ENCODE measurements at places on chromosomes 12 and 14.

DNA sequence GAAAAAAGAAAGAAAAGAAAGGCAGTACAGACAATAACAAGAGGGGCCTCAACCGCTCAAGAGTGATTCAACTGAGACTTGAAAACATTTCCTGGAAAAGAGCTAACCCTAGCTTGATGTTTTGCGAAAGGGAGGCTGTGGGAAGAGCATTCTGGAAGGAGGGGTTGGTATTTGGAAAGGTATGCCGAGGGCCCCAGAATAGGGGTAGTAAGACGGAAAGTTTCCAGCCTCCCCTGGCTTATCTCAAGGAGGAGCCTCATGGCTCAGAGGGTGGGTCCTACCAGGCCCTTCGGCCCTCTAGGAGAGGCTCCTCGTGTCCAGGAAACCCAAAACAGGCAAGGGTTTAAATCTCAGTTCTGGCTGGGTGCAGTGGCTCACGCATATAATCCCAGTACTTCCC is 8.4 kb downstream of the RNU4-2 start:
- DNase-seq = no peak

GRCh38 chr12:10098791-10099190 is at the start of gene CLEC1A:
Gene CLEC1A, minus strand, starts transcription at chr12:10098985. Its CDS starts 63 bp downstream, at chr12:10098922.
- DNase-seq = no peak

DNA sequence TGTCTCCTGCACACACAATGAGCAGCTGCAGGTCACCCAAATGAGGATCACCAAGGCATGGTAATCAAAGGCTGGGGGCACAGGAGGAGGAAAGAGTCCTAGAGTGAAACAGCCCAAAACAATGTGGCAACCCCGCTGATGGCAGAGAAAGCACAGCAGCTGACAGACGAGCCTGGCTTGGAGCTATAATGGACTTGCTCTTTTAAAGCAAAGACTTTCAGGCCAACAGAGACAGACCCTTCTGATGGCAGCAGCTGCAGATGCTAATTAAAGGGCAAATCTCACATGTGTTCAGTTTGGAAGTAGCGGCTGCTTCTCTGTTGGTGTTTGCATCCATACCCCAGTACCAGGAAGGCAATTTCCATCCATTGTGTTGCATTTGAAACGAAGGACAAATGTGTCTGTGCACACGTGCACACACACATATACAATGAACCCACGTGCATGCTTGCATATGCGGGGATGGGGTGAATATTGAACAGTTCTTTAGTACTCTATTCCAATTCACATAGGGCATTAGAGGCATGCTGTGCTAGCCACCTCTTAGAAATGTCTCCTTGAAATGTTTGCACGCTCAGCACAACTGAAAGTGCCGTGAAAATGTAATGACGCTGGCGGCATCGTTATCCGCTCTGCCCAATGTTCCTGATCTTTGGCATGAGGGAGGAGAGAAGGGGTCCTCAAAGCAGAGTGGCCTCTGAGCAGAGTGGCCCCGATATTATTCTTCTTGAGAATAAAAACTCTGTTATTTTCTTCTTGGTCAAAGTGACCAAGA is 38.1 kb downstream of the CIT start:
- no peak for DNase-seq

DNA sequence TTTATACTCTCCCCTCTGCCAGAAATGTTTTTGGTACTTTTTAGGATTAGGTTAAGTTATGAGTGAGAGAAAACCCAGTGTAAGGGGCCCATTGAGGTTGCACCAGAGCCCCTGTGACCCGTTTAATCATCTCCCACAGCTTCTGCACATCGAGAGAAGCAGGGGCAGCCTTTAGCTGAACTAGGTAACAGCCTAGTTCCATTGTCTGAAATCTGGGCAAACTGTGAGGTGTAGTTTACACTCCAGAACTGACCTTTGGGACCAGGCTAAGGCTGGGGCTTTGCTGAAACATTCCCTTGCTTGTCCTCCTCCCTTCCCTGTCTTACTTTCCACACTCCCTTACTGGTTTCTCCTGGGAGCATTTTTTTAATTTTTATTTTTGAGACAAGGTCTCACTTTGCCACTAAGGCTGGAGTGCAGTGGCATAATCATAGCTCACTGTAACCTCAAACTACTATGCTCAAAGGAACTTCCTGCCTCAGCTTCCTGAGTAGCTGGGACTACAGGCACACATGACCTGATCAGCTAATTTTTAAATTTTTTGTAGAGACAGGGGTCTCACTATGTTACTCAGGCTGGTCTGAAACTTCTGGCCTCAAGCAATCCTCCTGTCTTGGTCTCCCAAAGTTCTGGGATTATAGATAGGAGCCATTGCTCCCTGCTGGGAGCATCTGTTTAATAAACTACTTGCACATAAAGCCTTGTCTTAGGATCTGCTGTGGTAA is 25.9 kb upstream of the DHRS2 start:
- no peak for DNase-seq

DNA sequence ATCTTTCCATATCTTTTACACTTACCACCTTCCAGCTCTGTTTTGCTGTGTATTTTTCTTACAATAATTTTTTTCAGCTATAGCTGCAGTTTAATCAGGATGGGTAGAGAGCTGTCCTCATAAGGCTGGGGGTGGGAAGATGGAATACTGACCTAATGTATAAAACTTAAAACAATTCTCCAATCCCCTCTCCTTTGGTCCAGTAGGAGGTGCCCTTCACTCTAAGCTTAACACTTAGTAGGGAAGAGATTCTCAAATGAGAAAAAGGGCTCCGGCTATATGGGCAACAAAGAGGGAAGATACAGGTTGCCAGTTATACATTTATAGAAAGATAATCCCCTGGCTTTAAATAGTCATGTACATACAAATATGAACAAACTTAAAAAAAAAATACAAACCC is 2.8 kb downstream of the ORMDL2 start:
- DNase-seq = no peak

GRCh38 chr14:31096255-31096654 is 70.1 kb upstream of the STRN3 start:
- DNase-seq = no peak

DNA sequence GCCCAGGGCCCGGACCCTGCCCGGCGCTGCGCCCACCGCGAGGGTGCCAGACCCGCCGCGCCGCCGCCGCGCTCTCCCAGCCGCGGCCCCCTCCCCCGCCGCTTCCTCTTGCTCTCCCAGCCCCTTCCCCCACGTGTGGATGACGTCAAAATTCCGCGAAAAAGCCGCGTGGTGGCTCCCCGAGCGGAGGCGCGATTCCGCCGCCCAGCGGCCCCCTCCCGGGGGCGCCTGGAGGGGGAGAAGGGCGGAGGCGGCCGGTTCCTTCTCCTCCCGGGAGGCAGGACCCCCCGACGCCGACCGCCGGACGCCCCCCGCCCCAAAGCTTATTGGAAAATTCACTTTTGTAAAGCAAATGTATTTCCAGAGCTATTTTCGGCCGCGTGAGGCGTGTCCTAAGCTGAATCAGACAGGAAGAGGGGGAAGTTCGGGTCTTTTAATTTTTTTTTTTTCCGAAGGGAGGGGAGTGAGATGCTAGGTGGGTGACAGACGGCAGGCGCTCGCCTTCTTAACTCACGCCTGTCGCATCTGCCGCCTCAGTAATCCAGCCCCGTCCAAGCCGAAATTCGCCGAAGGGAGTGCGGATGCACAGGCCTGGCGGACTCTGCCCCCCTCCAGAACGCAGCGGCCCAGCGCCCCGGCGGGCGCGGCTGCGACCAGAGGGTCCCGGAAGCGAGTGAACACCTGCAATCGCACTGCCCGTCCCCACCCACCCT is 4.1 kb upstream of the CCND2 start:
- DNase-seq = no peak

DNA sequence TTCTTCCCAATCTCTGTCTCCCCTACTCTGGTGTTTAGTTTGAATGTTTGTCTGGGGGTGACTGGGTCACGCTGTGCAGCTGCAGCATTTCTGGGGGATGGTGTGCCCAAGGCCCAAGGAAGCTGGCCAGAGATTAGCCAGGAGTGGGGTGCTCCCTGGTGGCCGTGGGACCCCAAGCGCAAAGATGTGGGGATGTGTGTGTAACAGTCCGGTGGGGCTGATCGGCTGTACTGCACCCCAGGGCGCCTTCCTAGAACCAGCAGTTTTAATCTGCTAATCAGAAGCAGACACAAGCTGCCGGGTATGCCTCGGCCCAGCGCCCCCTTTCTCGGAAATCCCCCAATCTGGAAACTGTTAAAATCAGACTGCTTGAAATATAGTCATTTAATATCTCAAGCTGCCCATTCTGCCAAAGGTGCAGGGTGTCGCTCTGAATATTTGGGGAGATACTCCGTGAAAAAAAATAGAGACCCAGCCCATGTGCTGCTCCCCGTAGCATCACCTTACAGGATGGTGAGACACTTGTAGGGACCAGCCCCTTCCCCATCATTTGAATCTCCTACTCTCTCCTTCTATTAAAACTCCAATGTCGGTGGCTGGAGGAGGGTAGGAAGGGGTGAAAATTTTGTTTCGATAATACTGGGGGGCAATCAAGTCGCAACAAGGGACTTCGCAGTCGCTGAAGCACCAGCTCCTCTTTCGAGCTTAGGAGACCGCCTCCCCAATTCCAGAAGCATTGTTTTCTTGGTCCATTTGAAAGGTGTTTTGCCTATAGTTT is 4.3 kb downstream of the HOXC9 start:
- no peak for DNase-seq

DNA sequence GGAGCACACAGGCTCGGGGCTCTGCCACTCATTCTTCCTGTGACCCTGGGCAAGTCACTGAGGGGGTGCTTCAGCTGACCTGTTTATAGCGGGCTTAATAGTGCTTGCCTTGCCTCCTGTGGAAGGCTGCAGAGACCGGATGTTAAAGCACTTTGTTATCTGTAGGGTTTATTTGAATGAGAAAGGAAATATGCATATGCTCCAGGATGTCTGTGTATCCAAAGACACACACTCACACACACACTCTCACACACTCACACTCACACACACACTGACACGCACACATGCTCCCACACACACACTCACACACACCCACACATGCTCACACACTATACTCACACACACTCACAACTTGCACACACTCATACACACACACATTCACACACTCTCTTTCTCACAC is 56.1 kb upstream of the DDX11 start:
- no peak for DNase-seq

DNA sequence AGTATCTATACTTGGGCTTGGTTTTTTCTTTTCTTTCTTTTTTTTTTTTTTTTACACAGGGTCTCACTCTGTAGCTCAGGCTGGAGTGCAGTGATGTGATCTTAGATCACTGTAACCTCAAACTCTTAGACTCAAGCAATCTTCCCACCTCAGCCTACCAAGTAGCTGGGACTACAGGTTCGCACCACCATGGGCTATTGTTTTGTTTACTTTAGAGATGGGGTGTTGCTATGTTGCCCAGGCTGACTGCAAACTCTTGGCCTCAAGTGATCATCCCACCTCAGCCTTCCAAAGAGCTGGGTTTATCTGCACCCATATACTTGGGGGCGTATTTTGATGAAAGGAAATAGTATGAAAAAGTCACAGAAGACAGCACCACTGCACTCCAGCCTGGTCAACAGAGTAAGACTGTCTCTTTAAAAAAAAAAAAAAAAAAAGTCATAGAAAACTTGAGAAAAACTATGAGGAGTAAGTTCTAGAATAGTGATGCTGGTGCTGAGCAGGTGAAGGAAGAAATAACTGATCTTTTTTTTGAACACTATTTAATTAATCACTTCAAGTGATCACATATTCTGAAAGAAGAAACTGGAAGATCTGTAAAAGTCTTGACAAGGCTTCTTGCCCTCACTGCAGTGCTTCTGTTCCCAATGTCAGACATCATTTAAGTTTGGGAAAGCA is 53.8 kb upstream of the NPFF start:
- no peak for DNase-seq

DNA sequence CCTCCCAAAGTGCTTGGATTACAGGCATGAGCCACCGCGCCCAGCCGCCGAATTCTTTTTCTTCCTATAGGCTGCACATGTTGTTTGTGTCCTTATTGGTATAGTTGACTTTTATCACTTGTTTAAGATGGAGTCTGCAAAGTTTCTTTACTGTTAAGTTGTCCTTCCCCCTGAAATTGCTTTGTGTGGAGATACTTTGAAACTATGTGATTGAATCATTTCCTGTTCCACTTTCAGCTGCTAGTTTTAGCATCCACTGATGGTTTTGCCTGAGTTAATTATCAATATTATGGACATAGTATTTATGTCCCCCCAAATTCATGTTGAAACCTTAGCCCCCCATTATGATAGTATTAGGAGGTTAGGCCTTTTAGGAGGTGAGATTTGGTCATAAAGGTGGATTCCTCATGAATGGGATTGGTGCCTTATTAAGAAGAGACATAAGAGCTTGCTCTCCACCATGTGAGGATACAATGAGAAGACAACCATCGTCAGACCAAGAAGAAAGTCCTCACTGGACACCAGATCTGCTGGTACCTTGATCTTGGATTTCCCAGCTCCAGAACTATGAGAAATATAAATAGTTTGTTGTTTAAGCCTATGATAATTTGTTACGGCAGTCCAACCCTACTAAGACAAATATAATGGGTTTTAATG is 34.9 kb downstream of the PPHLN1 start:
- DNase-seq = no peak

DNA sequence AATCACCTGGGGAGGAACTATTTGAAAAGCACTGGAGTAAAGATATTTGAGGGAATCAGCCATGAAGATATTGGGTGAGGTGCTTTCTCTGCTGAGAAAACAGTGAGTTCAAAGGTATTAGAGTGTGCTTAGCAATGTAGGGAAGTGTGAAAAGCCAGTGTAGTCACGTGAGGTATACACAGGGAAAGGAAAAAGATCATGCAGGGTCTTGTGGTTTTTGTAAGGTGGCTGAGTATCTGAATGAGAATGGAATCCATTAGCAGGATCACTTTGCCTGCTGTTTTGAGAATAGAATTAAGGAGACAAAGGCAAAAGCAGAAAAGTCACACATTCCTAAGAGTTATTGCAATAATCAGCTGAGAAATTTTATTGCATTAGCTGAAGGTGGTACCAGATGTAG is 193.0 kb downstream of the PIK3C2G start:
- no peak for DNase-seq

DNA sequence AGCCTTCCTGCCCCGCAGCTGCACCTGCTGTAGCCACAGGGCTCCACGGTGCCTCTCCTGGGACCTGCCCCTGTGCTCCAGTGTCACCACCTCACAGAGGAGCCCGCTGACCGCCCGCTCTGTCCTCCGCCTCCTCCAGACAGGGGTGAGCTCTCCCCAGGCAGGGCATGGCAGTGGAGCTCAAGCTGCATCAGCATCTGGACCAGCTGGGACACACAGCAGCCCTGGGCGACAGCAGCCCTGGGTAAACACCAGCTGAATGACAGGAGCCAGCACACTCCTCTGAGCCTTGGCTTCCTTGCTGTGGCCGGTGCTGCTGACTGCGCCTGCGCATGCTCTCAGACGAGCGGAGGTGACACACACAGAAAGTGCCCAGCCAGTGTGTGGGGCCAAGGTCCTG is 22.0 kb downstream of the CHGA start:
- peak; percentile 16 for DNase-seq

GRCh38 chr12:123071857-123072256 is 79.0 kb downstream of the PITPNM2 start:
- DNase-seq = peak; percentile 13

All from NCI-H1417 treated with DMSO at 0.1 percent for 48 hours (cell line).